ENCODE measurements at places on chromosomes 4 and X. TPM values are rescaled to one million over a fixed set of nuclear protein-coding genes. Genes with fewer than 3 reads are reported as not detected.

The PPP4R3C gene
- not detected for total RNA-seq

DNA sequence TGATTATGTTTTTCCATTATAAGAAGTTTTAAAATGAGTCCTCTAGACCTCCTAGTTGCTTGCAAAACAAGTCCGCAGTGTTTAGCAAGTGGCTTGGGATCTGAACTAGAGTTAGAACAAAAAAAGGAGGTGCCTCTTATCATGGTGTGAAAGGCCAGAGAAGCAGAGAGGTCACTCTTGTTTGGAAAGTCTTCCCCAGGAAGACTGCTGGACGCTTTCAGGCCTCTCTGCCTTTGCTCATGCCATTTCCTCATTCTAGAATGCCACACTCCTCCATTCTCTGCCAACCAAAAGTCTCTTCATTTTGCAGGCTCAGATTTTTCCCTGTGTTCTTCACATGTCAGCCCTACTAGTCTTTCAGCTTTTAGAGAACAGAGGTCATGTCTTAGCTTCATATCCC, 14.9 kb downstream of the PARM1 start:
- no peak overlapping the region for H3K27ac ChIP-seq
- no peaks in the 10 kb centered on the region for H3K36me3 ChIP-seq

GRCh38 chr4:99025506-99025905, 30.0 kb downstream of the METAP1 start:
- H3K27ac ChIP-seq: no peak overlapping the region
- no peak overlapping the region for H3K4me3 ChIP-seq
- H3K36me3 ChIP-seq: no peaks in the 10 kb centered on the region
- DNase-seq: no peak

The ANAPC10 gene
- 26.8 TPM for total RNA-seq

DNA sequence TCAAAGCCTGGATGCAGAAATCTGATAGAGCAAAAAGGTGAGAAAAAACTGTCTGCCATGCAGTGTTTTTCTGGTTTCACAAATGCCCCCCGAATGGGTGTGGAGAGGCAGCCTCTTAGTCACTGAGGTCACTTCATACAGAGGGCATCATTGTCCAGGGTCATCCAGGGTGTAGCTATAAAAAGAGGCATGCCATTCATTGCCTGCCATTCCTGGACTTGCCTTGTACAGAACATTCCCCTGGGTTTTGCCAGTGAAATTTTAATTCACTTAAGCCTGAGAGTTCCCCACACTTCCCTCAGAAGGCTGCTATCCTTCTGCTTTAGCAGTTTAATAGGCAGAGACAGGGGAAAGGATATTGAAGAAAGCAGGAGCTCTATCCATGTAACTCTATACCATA, 230.3 kb downstream of the UNC5C start:
- no peaks in the 10 kb centered on the region for H3K36me3 ChIP-seq
- H3K4me3 ChIP-seq: no peak overlapping the region
- H3K4me1 ChIP-seq: no peaks in the 10 kb centered on the region

GRCh38 chr4:147325571-147325981, 155.3 kb upstream of the EDNRA start:
- DNase-seq: no peak
- H3K27me3 ChIP-seq: no peaks in the 10 kb centered on the region
- no peak overlapping the region for H3K27ac ChIP-seq
- H3K36me3 ChIP-seq: no peaks in the 10 kb centered on the region

The ARMCX4 gene
- 3.9 TPM for total RNA-seq

DNA sequence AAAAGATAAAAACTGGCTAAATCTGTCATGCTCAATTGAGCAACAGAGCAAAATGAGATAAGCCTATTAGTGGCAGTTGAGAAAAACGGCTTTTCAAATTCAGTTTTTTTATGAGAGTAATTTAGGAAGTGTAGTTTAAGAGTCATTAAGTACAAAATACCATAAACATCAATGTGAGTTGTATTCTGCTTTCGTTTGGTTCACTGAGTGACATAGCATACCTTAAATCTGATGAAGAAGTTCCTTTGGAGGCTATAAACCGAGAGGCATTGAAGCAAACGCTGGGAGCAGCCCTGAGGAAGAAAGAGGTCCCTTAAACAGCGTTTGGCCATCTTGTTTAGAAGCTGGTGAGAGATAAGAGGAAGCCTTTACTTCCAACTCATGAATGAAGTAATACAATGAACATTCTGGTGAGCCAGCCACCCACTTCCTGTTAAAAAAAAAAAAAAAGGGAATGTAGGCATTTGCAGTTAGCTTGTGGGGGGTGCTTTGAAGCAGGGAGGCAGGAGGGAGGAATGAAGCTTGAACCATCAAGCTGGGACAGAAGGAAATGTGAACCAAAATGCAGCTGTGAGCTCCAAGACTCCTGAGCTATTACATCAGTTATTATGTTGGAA, 132.3 kb downstream of the ZNF330 start:
- H3K4me3 ChIP-seq: no peak overlapping the region
- no peak for DNase-seq
- no peaks in the 10 kb centered on the region for H3K4me1 ChIP-seq
- H3K27me3 ChIP-seq: no peaks in the 10 kb centered on the region

The BTK gene
- 0.60 TPM for total RNA-seq

GRCh38 chr4:74874753-74875367, 58.1 kb upstream of the PARM1 start:
- no peak overlapping the region for H3K27ac ChIP-seq
- H3K36me3 ChIP-seq: no peaks in the 10 kb centered on the region
- no peaks in the 10 kb centered on the region for H3K4me1 ChIP-seq
- H3K4me3 ChIP-seq: no peak overlapping the region
- H3K27me3 ChIP-seq: no peaks in the 10 kb centered on the region

- no peak for DNase-seq
- no peaks in the 10 kb centered on the region for H3K36me3 ChIP-seq
- no peak overlapping the region for H3K27ac ChIP-seq
- no peaks in the 10 kb centered on the region for H3K27me3 ChIP-seq
- no peak overlapping the region for H3K4me3 ChIP-seq
These were observed 165.8 kb downstream of the GASK1B start for GRCh38 chr4:158006990-158007389.

DNA sequence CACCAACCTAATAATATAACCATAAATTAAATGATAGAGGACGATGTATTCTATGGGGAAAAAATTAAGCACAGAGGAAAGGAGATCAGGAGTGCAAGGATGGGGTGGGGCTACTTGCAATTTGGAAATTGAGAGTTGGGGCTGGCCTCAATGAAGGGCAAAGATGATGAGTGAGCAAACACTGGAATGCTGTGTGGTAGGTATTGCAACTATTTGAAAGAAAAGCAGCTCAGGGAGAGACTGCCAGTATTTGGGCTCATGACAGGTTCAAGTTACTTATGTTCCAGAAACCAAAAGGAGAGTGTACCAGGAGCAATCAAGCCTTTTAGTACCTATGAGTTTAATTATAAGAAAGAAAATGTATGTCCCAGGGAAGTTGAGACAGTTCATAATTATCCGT, 47.4 kb downstream of the ASIC5 start:
- DNase-seq: no peak
- H3K4me3 ChIP-seq: no peak overlapping the region
- no peaks in the 10 kb centered on the region for H3K36me3 ChIP-seq

The MAGEB1 gene
- not detected for total RNA-seq

The XKRX gene
- total RNA-seq: not detected

The MTMR8 gene
- 4.9 TPM for total RNA-seq

The PFKFB1 gene
- total RNA-seq: 0.69 TPM

DNA sequence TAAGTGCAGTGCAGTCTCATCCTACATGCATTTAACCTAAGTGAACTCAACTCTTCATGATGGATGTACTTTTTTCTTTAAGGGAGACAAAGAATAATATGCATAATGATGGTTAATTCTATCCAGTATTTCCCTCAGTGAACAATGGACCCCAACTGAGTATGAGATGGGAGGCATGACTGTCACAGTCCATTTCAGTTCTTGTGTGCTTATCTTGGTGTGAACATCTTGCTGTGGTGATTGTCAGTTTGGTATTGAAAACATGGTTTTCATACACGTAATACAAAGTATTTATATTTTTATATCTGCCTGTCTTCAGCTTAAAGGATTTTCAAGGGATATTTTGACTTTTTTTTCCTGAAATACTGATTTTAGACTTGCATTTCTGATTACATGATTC, 72.0 kb upstream of the NDUFC1 start:
- no peak overlapping the region for H3K27ac ChIP-seq
- DNase-seq: no peak
- no peaks in the 10 kb centered on the region for H3K4me1 ChIP-seq
- no peaks in the 10 kb centered on the region for H3K27me3 ChIP-seq

The P2RY8 gene
- 47.1 TPM for total RNA-seq

GRCh38 chrX:132059973-132060540, 37.0 kb downstream of the STK26 start:
- no peaks in the 10 kb centered on the region for H3K27me3 ChIP-seq
- no peaks in the 10 kb centered on the region for H3K36me3 ChIP-seq
- no peaks in the 10 kb centered on the region for H3K4me1 ChIP-seq
- H3K27ac ChIP-seq: no peak overlapping the region
- H3K4me3 ChIP-seq: no peak overlapping the region
- no peak for DNase-seq

DNA sequence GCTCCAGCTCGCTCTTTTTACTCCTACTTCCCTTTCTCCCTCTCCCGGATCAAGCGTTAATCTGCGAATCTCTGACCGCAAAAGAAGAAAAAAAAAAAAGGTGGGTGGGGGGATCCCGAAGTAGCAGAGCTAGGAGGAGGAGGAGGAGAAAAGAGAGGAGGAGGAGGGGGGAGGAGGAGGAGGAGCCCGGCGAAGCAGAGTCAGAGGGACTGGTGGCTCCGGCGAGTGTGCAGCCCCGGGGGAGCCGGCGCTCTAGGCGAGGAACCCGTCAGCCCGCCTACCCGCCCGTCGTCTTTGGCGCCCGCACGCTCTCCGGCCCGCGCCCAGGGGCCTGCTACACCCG, at the start of gene NHSL2:
NHSL2 (plus strand) TSS at position 203 of the 343 bp plus-strand sequence.
- no peaks in the 10 kb centered on the region for H3K4me1 ChIP-seq
- no peaks in the 10 kb centered on the region for H3K36me3 ChIP-seq
- no peak for DNase-seq
- H3K4me3 ChIP-seq: no peak within 1 kb of the TSS

The GNRHR gene
- not detected for total RNA-seq

The CCKAR gene
- total RNA-seq: not detected

GRCh38 chrX:66051980-66052379, 12.1 kb upstream of the VSIG4 start:
- H3K36me3 ChIP-seq: no peaks in the 10 kb centered on the region
- H3K4me1 ChIP-seq: peaks cover 5% of the 10 kb centered on the region
- H3K27ac ChIP-seq: no peak overlapping the region
- DNase-seq: no peak
- no peak overlapping the region for H3K4me3 ChIP-seq

- H3K4me1 ChIP-seq: peaks cover 9% of the 10 kb centered on the region
- DNase-seq: no peak
- no peaks in the 10 kb centered on the region for H3K27me3 ChIP-seq
- H3K36me3 ChIP-seq: no peaks in the 10 kb centered on the region
- no peak overlapping the region for H3K27ac ChIP-seq
These were observed 9.9 kb downstream of the YIPF6 start for GRCh38 chrX:68508799-68509198.

- no peaks in the 10 kb centered on the region for H3K27me3 ChIP-seq
- no peak for DNase-seq
- no peaks in the 10 kb centered on the region for H3K4me1 ChIP-seq
These were observed 189.5 kb upstream of the GPC4 start for GRCh38 chrX:133604801-133605200.

The AIFM1 gene
- 58.2 TPM for total RNA-seq

GRCh38 chr4:114137984-114138383, 158.5 kb upstream of the ARSJ start:
- no peaks in the 10 kb centered on the region for H3K36me3 ChIP-seq
- no peaks in the 10 kb centered on the region for H3K27me3 ChIP-seq
- no peaks in the 10 kb centered on the region for H3K4me1 ChIP-seq
- H3K27ac ChIP-seq: no peak overlapping the region

The TCEAL7 gene
- not detected for total RNA-seq

DNA sequence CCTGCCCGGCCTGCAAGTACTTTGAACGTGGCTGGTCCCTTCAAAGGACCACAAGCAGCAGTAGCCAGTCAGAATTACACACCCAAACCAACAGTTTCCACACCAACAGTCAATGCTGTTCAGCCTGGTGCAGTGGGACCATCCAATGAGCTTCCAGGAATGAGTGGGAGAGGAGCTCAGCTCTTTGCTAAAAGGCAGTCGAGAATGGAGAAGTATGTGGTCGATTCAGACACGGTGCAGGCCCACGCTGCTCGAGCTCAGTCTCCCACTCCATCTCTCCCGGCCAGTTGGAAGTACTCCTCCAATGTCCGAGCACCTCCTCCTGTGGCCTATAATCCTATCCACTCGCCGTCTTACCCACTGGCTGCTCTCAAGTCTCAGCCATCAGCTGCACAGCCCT, 104.4 kb upstream of the MYOZ2 start:
- H3K4me3 ChIP-seq: no peak overlapping the region
- peaks cover 7% of the 10 kb centered on the region for H3K27me3 ChIP-seq
- H3K4me1 ChIP-seq: no peaks in the 10 kb centered on the region
- no peak overlapping the region for H3K27ac ChIP-seq
- DNase-seq: no peak

DNA sequence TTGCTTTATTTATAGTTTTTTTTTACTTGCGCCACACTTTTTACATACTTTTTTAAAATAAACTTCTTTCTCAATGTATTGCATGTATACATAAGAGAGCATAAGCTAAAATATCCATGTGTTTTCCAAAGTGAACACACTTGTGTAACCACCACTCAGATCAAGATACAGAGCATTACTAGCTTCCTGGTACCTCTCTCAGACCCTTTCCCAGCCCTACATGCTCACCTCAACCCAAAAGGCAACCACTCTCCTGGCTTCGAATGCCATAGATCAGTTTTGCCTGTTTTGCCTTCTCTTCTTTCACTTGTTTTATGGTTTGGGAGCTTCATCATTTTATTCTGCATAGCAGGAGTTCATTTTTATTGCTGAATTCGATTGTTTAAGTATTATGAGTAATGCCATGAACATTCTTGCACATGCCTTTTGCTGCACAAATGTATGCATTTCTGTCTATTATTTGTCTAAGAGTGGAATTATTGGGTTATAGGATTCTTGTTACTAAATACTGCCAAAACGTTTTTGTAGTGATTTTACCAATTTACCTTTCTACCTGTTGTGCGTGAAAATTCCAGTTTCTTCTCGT, 45.9 kb upstream of the NUDT6 start:
- no peak overlapping the region for H3K4me3 ChIP-seq
- H3K27ac ChIP-seq: no peak overlapping the region
- H3K36me3 ChIP-seq: no peaks in the 10 kb centered on the region
- H3K27me3 ChIP-seq: no peaks in the 10 kb centered on the region
- no peak for DNase-seq

The NPFFR2 gene
- total RNA-seq: not detected

DNA sequence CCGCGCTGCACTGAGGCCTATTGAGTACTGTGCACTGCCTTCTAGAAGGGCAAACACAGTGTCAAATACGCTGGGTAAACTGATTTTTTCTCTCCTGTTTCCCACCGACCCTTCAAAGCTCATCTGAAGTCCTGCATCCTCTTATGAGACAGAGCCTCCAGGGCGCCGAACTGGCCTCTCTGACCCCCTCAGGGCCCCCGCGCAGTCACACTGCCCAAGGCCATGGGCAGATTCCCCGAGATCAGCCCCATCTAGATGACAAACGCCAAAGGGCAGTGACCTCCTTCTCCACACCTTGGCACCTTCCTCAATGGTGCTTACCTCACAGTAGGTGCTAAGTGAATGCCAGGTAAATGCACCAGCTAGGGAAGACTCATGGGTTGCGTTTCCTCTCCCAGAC, 34.4 kb downstream of the CHST7 start:
- H3K27me3 ChIP-seq: no peaks in the 10 kb centered on the region
- H3K27ac ChIP-seq: no peak overlapping the region
- peaks cover 21% of the 10 kb centered on the region for H3K4me1 ChIP-seq
- H3K4me3 ChIP-seq: no peak overlapping the region

The TMEM192 gene
- total RNA-seq: 20.8 TPM
